ENCODE measurements at places on chromosomes 13 and 19.
A peak's percentile ranks its signal among the peaks of the same experiment; 100 is the strongest.

DNA sequence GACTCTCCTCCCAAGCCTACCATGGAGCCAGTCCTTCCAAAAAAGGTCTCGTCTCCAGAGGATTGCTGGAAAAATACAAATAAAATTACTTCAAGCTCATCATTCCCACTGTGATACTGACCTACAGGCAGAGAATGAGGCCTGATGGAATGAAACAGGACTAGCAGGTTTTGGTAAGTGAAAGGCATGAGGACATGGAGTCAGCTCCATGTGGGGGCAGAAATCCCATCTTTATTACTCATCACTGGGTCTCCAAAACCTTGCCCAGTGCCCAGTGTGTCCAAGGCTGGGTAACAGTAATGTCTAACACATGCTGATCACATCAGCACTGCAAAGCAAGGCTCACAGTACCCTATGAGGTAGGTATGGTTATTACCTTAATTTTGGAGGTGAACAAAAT, 235.4 kb downstream of the DNAJC15 start:
- DNase-seq: no peak

DNA sequence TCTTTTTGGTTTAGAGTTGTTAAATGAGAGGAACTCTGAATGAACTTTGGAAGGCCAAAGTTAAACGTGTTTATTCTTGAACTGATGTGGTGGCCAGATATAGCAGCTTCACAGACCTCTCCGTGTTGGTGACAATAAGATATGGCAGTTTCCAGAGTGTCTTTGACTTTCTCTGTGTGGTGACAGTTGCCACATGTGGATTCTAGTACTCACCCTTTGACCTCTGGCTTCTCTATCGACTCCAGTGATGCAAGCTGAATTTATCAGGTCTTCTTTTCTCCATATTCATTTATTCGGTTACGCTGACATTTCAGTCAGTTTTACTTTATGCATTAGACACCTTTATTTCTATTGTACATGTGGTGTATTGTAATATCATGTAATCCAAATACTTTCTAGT, 1469.5 kb downstream of the SLITRK1 start:
- no peak for DNase-seq

DNA sequence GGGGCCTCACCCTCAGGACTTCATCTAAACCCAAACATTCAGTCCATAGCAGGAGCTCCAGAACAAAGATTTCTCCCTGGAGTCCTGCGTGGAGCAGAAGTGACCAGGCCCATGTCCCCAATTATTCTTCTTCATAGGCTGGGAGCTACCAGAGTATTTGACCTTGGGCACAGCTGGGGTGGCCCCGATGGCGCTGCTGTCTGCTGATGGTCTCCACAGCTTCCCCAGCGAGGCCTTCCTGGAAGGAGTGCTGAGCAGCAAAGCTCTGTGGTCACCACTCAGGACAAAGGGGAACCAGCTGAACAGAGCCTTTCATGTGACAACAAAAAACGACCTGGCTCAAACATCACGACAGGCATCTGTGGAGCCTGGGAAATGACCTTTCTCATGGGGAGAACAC, 62.7 kb upstream of the ARGLU1 start:
- no peak for DNase-seq

GRCh38 chr19:8393871-8394250, 3.7 kb downstream of the RAB11B start:
- DNase-seq: no peak

DNA sequence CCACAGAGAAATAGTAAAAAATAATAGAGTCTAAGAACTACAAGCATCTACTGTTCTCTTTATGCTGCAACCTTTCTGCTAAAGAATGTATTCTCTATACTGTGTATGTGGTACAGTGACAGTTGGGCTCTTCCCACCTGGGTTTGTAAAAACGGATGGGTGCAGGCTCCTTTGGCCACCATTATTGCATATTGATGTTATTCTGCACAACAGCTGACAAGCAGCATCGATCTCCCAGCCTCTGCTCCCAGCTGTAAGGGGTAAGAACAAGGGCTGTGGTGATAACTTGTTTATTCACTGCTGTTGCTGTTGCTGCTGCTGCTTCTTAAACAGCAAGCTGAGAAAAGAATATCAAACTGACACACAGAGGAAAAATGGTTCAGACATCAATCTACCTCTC, 56.1 kb downstream of the KCNRG start:
- DNase-seq: no peak

DNA sequence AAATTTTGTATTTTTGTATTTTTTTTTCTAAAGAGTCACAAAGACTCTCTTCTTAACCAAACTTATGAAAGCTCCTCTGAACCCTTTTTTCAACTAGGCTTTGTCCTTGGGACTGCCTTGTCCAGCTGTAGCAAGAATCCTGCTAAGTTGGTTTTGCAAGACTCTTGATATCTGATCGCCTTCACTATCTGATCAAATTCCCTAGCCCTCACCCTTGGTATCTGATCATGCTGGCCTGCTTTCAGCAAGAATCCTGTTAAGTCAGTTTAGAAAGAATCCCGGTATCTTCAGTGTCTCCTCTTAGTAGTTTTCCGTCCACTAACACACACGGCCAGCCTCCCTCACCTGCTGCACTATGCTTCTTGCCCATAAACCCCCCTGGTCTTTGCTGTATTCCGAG, 1.9 kb upstream of the SIGLEC5 start:
- DNase-seq: no peak

- DNase-seq: peak; percentile 96
These were observed at the start of gene CYSLTR2 for GRCh38 chr13:48653472-48653939. Gene CYSLTR2, plus strand, starts transcription at chr13:48653929. Its CDS starts 52,889 bp downstream, at chr13:48706818.

- no peak for DNase-seq
These were observed 30.4 kb downstream of the ANKRD10 start for GRCh38 chr13:110884517-110884916.

DNA sequence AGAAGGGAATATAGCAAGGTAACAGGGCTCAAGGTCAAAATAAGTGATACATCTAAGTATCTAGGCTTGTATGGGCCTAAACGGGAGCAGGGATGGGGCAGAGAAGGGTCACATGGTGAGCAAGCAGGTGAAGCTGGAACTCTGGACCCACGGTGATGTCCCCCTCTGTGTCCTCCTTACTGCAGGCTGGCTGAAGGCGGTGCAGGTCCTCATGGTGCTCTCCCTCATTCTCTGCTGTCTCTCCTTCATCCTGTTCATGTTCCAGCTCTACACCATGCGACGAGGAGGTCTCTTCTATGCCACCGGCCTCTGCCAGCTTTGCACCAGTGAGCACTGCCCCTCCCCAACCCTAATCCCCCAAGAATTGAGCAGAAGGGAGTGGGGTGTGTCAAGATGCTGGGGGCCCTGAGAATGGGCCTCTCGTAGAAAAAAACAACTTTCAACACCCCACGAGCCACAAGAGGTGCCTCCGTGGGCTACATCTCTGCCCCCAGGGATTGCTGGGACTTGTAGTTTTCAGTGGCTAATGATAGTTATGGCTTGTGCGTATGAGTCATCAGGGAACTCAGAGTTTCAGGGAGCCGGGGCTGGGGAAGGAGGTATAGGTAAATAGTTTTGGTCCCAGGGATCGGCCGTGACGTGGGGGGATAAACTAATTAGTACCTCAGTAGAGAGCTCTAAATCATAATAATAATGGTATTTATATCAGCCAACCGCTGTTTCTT, 4.0 kb downstream of the EMP3 start:
- peak; percentile 69 for DNase-seq

- DNase-seq: no peak
These were observed 6.5 kb upstream of the SUPT20H start for GRCh38 chr13:37065890-37066526.

- DNase-seq: no peak
These were observed 16.0 kb downstream of the ALOX5AP start for GRCh38 chr13:30751183-30751933.

GRCh38 chr19:13712767-13713201, 51.5 kb upstream of the MRI1 start:
- no peak for DNase-seq

GRCh38 chr13:38766799-38767198, 79.9 kb downstream of the FREM2 start:
- DNase-seq: no peak

GRCh38 chr19:511101-511851, 4.0 kb downstream of the TPGS1 start:
- DNase-seq: peak; percentile 92

- DNase-seq: no peak
These were observed 1.7 kb downstream of the PNMA8A start for GRCh38 chr19:46469541-46470185.

DNA sequence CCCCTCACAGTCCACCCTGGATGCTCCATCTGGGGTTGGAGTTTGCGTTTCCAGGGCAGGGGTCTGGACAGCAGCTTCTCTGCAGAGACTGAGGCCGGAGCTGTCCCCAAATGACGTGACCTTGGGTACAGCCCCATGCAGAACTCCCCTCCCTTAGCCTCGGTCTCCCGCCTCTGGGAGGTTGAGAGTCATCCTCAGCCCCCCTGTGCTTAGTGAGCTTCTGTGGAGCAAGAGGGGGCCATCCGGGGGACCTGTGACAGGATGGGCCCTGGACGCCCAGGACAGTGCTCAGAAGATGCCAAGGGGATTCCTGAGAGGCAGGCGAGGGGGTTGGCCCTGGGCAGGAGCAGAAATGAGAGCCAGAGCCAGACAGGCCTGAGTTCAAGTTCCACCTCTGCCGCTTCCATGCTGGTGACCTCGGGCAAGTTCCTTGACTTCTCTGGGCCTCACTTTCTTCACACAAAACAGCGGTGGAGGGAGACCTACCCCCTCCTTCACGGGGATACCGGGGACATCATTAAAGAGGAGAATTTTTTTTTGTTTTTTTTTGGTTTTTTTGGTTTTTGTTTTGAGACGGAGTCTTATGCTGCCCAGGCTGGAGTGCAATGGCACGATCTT, 20.3 kb downstream of the SMIM24 start:
- DNase-seq: no peak

GRCh38 chr13:100442095-100442832, 146.3 kb downstream of the GGACT start:
- no peak for DNase-seq

DNA sequence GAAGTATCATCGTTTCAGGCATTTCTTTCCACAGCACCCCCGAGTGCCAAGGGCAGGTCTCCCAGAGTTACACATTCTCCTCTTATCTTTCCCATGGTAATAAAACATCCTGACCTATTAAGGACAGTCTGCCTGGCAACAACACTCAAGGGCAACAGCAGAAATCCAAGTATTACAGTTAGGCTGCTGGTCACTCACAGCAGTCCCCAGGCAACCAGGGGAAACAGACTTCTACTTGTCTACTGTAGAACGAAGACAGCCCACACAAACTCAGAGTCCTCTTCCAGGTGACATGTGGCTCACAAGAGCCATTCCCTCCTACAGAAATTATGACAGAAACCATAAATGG, 24.3 kb downstream of the RCBTB1 start:
- DNase-seq: no peak

- DNase-seq: no peak
These were observed 11.2 kb downstream of the KDM4B start for GRCh38 chr19:4980067-4980466.

DNA sequence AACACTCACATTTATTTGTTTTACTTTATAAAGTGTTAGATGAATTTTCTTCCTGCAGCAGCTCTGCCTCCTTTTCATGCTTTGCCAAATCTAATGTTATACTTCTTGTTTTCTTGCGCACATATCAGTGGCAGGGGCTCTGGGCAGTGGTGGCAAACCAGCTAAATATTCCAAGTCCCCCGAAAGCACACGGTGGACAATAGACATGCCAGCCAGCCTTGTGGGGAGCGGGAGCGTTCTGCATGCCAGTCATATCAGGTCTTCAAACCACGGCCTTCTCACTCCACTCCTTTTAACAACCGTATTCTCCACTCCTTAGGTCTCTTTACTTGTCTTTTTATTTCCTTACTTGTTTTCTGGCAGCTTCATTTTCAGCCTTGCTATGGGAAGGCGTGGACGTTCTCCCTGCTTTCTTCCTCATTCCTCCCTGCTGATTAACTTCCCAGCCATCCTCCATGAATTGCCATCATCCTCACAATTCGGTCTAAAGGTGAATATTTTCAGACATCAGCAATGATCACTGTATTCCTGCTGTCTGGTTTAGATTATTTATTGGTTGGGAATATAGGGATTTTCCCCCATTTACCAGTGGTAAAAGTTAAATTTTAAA, 77.1 kb upstream of the WASF3 start:
- no peak for DNase-seq

DNA sequence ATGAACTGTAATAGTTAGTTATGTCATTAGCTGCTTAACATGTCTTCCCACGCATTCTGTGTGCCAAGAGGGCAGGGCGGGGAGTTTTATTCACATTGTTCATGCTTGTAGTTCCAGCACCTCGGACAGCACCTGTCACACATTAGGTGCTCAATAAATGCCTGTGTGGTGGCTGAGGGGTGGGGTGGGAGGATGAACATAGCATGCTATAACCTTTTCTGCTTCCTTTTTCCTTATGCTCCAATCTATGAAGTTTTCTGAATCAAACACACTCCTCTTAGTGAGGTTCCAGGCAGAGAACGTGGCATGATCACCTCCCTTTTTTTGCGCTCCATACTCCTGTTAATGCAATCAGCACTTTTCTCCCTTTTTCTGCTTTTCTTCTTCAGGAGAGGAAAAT, 15.8 kb upstream of the PTPRS start:
- no peak for DNase-seq

DNA sequence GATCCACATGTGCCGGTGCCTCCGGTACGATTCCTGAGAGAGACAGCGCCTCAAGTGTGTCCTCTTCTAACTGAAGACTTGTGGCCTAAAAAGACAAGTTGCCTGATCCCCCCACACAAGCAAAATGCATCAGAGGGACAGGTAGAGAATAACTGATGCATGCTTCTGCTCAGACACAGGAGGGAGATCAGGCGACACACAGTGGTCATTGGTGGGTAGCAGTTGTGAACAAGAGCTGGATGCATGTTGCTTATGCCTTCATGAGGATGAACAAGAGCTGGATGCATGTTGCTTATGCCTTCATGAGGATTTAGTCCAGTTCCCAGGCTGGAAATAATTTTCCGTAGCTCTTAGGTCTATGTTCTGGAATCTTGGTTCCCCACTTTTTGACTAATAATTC, 505.6 kb downstream of the MYO16 start:
- no peak for DNase-seq

GRCh38 chr13:113595131-113595530, 10.6 kb downstream of the TFDP1 start:
- DNase-seq: no peak

DNA sequence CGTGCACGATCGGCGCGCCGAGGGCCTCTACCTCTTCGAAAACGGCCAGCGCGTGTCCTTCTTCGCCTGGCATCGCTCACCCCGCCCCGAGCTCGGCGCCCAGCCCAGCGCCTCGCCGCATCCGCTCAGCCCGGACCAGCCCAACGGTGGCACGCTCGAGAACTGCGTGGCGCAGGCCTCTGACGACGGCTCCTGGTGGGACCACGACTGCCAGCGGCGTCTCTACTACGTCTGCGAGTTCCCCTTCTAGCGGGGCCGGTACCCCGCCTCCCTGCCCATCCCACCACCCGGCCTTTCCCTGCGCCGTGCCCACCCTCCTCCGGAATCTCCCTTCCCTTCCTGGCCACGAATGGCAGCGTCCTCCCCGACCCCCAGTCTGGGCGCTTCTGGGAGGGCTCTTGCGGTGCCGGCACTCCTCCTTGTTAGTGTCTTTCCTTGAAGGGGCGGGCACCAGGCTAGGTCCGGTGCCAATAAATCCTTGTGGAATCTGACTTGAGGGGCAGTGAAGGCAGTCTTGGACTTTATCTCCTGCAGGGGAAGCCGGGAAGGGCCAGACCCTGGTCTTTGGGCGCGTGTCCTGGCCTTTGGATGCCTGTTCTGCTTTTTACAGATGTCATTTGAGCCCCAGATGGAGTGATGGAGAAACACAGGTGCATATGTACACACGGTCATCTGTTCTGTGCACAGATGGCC, 2.2 kb downstream of the CLEC11A start:
- no peak for DNase-seq

GRCh38 chr19:48310227-48310626, 15.1 kb upstream of the EMP3 start:
- no peak for DNase-seq
